ENCODE measurements at places on chromosomes 11 and 22.

GRCh38 chr11:5267033-5267563 is 2.6 kb downstream of the HBE1 start:
- no peak for DNase-seq

DNA sequence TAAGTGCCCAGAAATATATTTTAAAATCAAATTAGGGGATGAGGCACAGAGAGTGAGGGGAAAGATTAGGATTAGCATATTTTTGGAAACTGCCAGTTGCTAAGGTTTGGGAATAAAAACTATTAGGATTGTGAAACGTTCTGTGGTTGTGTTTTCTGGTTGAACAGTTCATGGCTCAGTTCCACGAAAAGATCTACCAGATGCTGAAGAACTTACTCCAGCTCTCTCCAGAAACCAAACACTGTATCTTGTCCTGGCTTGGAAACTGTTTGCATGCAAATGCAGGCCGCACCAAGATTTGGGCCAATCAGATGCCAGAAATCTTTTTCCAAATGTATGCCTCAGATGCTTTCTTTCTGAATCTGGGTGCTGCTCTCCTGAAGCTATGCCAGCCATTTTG is 15.3 kb downstream of the UBE4A start:
- DNase-seq, result no peak

DNA sequence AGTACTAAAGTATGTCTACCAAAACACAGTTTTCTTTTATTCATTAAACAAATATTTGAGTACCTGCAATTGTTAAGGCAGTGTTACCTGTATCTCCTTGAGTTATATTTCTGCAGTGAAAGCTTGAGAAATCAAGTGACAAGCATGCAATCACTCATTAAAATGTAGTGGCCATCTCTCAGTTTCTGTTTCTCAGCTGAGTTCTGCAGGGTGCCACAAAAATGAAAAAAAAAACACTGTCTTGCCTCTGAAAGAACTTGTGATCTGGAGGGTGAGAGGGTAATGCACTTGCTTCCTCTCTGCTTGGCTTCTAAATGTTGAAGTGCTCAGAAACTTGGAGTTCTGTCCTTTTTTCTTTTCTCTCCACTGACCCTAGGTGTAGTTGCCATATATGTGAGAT is 6.8 kb downstream of the QSER1 start:
- DNase-seq, result no peak

DNA sequence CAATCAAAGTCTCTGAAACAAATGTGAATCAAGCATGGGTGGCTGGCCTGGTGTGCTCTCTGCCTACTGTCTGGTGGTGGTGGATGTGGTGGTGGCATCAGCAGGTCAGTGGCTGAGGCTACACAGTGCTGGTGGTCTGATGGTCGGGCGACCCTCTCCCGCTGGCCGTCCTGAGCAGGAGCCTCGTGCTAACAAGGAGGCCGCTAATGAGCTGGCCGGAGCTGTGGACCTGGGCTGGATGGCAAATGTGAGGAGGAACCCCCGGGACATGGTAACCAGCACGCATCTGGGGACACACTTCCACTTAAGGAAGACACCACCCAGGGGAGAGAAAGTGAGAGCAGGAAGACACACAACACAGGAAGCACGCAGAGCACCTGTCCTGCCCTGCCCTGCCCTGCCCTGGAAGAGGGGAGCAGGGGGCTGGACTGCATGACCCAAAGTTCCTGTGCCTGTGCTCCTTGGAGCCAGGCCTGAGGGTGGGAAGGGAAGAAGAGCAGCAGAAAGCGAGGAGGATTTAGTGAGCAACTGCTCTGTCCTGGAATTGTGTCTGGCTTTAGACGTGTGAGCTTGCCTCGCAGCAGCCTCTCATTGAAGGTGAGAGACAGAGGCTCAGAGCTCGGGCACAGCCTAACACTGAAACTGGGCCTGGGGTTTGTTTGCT is 23.7 kb downstream of the SLC37A2 start:
- no peak for DNase-seq

DNA sequence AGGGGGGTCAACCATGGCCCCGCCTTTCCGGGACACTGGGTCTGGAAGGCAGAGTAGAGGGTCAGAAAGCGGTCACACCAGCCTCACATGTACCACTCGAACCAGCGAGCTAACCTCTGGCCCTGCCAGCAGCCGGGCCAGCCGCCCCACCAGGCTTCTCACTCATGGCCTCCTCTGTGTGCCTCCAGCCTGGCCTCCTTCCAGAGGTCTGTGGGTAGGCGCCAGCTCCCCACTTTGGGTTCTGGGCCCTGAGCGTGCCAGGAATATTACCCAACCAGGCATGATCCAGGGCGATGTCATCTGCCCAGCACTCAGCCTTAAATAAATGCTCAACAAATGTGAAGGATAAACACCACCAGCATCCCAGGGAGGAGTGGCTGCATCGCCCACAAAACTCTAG is 5.8 kb downstream of the SCUBE1 start:
- no peak for DNase-seq

- no peak for DNase-seq
Observed at GRCh38 chr11:127567237-127567932, 566.8 kb upstream of the KIRREL3 start.

Measured in hematopoietic multipotent progenitor cell (in vitro differentiated cells).